ENCODE measurements at places on chromosomes 16 and 17. TPM values are rescaled to one million over a fixed set of nuclear protein-coding genes. Genes with fewer than 3 reads are reported as not detected.

GRCh38 chr17:80666867-80667266 is 122.2 kb downstream of the RPTOR start:
- DNase-seq, result no peak

DNA sequence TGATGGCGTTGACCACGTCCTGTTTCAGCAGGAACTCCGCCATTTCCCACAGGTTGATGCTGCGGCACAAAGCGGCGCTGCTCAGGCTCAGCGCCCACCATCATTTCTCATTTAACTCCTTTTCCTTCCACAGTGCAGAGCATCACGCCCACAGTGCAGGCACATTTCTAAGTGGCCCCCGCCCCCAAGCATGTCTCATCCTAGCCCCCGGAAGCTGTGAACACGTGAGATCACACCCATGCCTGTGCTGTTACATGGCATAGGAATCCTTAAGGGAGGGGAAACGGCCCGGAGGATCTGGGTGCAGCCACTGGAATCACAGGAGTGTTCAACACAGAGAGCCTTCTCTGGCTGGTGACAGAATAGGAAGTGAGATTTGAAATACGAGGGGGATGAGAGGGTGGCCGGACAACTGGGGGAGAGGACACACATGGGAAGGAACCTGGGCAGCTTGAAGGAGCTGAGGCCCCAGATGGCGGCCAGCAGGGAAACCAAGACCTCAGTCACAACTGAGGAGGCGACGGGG is 4.7 kb downstream of the NAGPA start:
- no peak for DNase-seq

DNA sequence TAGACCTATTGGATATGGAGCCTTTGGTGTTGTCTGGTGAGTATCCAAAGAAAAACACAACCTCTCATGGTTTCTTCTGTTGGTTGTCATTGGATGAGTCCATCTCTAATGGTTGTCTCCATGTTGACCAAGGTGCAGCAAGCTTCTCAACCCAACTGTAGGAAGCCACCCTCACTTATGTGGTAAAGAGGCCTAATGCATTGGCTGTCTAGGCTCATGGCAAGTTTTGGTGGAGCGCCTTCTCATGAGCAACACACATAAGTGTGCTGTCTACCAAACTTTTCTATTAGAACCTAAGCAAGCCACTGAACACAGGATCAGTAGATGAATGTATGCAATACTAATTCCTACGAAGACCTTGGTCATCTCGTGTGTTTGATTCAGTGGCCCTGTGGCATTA is 819 bp downstream of the NLK start:
- no peak for DNase-seq

GRCh38 chr17:80859002-80859941 is 132.4 kb upstream of the CHMP6 start:
- no peak for DNase-seq

GRCh38 chr16:4746991-4747574 is 12.7 kb downstream of the DNAAF8 start:
- DNase-seq, result no peak

KRTAP4-9 gene
- not detected for polyA plus RNA-seq

MYH13 gene
- 0.91 TPM for polyA plus RNA-seq

GRCh38 chr17:81307636-81308560 is 12.8 kb upstream of the SLC38A10 start:
- no peak for DNase-seq

GRCh38 chr17:38877130-38877851 is 7.4 kb downstream of the LASP1 start:
- DNase-seq, result no peak

TMEM100 gene
- polyA plus RNA-seq, result 8.0 TPM

GRCh38 chr17:72972263-72972951 is 120.1 kb downstream of the SLC39A11 start:
- no peak for DNase-seq

GRCh38 chr17:40615068-40615840 is 32.4 kb downstream of the SMARCE1 start:
- no peak for DNase-seq

GRCh38 chr17:70098030-70098429 is 23.0 kb downstream of the KCNJ16 start:
- no peak for DNase-seq

GRCh38 chr16:88561485-88562359 is 8.5 kb upstream of the ZC3H18 start:
- no peak for DNase-seq

GRCh38 chr16:72921620-72922019 is 126.3 kb downstream of the ZFHX3 start:
- DNase-seq, result no peak

GRCh38 chr17:19003543-19004420 is 782 bp downstream of the FAM83G start:
- DNase-seq, result no peak

GRCh38 chr17:76261421-76262215 is 3.5 kb upstream of the UBALD2 start:
- no peak for DNase-seq

OR1A1 gene
- polyA plus RNA-seq, result not detected

ASGR1 gene
- 2.3 TPM for polyA plus RNA-seq

TP53TG3C gene
- not detected for polyA plus RNA-seq

GRCh38 chr17:40106760-40107521 is 6.6 kb upstream of the NR1D1 start:
- DNase-seq, result no peak

GRCh38 chr17:19239544-19239943 is 2.4 kb downstream of the EPN2 start:
- no peak for DNase-seq

DNA sequence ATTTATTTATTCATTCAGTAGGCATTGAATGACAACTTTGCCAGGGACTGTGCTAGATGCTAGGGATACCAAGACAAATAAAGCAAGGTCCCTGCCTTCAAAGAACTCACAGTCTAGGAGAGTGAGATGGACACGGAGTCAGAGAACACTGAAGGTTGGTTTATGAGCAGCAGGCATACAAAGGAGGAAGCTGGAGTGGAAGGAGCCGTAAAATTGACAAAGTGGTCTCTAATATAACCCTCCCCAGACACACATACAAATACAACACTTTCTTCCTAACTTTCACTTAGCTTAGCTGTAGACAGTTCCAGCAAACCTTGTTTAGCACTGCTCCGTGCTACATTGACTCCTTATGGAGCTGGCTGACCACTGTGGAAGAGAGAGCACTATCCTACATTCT is 229.7 kb downstream of the IRX3 start:
- no peak for DNase-seq

DNA sequence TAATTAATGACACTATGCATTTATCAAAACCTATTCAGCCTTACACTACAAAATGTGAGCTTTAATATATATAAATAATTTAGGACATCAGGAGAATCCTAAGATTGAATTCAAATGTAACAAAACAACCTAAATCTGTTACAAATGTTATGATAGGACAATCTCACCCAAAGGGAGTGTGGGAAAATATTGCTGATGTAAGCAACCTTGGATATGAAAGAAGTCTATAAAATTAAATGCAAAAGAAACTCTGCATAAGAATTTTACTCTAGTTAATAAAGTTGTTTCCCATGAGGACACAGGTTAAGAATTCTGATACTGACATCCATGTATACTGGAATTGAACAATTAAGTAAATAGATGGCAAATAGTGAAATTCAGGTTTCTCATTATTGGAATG is 424.5 kb upstream of the MON1B start:
- no peak for DNase-seq

DNA sequence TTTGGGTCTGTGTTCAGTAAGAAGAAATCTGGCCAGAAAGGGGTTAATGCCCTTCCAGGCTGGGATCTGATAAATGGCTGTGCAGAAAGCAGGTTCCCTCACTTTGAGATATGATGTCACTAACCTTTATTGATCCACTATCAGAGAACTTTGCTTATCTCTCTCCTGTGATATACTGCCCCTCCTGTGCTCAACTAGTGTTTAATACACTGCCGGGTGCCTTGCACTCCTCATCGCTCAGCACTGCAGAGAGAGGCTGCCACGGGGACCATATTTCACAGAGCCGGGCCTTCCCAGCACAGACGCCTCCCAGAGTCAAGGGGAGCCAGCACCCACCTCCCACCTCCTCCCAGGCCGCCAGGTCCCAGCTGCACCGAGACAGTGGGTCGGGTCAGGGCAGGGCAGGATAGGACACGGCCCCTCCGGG is 20.2 kb downstream of the ZFHX3 start:
- DNase-seq, result no peak

SYT17 gene
- polyA plus RNA-seq, result 5.9 TPM

GRCh38 chr17:73553311-73553710 is 90.9 kb downstream of the SDK2 start:
- no peak for DNase-seq

PRAC1 gene
- not detected for polyA plus RNA-seq

GRCh38 chr16:31147574-31147973 is 2.3 kb downstream of the PRSS36 start:
- no peak for DNase-seq

- DNase-seq, result no peak
These were observed 6.7 kb downstream of the NUPR1 start for GRCh38 chr16:28531777-28532744.

DNA sequence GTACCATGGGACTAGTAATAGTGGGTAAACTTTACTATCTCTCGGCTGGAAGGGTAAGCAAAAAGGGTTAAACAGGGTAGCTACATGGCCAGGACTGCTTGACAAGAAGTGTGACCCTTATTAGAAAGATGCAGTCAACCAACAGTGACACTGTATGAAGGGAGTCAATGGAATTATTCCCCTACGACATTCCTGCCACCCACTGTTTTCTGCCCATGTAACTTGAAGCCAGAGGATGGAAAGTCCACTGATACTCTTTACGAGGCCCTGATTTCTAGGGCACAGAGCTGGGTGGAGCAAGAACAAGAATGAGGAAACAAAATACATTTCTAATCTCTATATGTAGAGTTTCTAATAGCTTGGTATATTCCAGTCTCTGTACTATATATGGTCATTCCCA is 1102.5 kb downstream of the CDH11 start:
- no peak for DNase-seq

WWP2 gene
- 14.5 TPM for polyA plus RNA-seq

GRCh38 chr17:5373112-5373511 is 46.4 kb downstream of the NUP88 start:
- no peak for DNase-seq

GRCh38 chr17:48322060-48322459 is 108.0 kb downstream of the SKAP1 start:
- DNase-seq, result no peak

DNA sequence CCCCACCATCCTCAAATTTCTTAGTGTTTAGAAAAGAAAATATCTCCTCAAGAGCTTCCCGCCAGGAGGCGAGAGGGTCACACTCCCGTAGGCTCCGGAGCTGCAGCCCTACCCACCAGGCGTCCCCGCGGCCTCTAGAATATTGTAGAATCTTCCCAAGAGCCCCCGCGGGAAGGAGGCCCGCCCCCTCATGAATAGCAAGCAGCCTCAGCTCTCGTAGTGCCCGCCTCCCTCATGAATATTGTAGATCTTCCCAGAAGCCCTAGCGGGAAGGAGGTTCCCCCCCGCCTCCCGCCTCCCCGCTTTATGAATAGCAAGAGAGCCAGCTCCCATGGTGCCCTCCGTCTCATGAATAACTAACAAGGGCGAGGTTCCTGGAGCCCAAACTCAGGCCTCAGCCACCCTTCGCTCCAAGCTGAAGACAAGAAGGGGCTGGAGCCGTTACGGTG is at the start of gene FBXO47:
Gene FBXO47, minus strand, starts transcription at position 114 of the 449 bp plus-strand sequence. CDS start 4,378 bp downstream, outside the sequence.
- peak; percentile 58 for DNase-seq

- DNase-seq, result no peak
These were observed 68.1 kb upstream of the SEC14L1 start for GRCh38 chr17:77072670-77073069.

DNA sequence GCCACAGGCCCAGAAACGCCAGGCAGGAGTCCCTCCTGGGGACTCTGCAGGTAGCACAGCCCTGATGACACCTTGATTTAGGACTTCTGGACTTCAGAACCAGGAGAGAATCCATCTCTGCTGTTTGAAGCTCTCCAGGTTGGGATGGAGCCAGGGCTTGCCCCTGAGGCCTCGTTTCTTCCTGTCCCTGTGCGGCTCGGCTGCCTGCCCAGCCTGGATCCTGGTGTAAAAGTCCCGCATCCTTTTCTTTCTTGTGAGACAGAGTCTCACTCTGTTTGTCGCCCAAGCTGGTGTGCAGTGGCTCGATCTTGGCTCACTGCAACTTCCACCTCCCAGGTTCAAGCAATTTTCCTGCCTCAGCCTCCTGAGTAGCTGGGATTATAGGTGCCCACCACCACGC is 17.9 kb upstream of the CBX4 start:
- DNase-seq, result no peak

DNA sequence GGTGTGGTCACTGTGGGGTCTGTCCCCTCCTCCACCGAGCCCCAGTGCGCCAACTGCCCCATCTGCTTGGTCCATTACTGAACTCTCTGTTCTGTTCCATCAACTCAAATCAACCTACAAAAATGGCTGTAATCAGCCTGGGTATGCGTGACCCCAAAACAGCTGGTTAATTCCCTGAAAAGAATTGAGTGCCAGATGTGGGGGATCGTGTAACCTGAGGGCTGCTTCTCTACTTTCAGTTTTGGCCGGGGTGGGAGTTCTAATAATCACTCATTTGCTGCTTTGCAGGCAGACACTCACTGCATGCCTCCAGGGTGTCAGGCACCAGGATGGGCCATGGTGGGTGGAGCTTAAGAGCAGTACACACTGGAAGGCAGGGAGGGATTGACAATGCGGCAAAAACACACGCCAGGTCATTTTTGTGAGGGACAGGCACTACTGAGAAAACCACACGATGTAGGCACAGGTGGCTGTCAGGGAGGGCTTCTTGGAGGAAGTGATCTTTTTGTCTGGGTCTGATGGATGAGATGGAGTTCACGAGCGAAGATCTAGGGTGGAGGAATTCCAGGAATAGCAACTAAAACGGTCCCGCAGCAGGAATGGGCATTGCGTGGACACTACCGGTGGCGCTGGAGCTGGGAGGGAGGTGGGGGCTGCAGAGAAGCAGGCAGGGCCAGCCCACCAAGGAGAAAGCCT is 30.4 kb upstream of the SSTR5 start:
- no peak for DNase-seq

TMEM220 gene
- 11.3 TPM for polyA plus RNA-seq

DNA sequence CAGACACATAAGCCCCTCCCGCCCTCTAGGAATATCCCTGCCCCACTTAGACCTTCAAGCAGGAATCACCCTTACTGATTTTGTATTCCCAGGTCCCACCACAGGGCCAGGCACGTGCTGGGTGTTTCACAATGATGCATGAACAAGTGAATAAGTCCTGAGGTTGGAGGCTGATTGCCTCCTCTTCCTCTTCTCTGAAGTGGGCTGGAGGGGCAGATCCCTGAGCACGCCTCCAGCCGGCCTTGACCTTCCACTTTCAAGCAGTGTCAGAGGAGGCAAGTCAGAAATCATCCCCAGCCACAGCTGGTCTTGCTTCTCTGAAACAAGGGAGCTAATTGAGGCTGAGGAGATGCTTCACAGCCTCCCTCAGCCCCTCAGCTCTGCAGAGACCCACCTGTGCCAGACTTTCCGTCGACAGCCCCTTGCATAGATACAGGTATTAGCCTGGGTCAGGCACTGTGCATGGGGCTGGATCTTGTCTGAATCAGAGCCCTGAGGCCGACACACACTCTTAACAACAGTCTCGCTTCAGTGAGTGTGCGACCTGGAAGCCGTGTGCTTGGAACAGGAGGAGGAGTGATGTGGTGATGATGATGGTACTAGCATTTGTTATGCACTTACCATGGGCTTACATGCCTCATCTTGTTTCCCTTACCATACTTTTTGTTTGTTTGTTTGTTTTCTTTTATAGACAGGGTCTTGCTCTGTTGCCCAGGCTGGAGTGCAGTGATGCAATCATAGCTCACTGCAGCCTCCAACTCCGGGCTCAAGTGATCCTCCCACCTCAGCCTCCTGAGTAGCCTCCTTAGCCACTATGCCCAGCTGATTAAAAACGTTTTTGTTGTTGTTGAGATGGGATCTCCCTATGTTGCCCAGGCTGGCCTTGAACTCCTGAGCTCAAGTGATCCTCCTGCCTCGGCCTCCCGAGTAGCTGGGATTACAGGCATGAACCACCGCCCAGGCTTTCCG is 15.0 kb downstream of the MRM1 start:
- no peak for DNase-seq

TPSG1 gene
- polyA plus RNA-seq, result 1.4 TPM

Data from forelimb muscle (tissue), 1 donor.